ENCODE measurements at places on chromosomes 7 and 10.

- DNase-seq = no peak
These were observed 45.5 kb upstream of the C10orf71 start for GRCh38 chr10:49253340-49253906.

- DNase-seq = no peak
These were observed 162.6 kb downstream of the FAM107B start for GRCh38 chr10:14611968-14612693.

DNA sequence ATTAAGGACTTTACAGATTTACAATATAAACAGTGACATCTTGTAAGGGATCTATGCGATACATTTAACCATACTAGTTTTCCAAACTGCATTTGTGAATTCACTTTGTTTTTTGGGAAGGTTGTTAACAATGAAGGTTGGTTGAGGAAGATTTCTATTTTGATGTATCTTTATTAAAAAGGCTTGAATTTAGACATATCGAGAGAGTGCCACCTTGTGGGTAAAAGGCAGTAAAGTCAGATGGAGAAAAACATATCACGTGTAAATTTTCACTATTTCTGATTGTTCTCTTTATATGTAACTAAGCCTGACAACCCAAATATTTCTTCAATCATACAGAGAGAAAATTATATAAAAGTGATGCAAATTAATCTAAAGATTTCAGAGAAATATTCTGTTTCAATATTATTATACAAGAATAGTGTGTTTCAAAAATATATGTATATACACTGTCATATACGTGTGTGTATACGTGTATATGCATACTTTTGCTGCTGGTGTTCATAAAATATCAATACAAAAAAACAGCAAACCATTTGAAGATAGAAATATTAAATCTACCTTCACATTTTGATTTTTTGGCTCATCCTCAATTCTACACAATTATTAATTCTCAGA lies 988.6 kb downstream of the SORCS1 start:
- no peak for DNase-seq

GRCh38 chr10:101666083-101666482 lies 28.9 kb downstream of the FBXW4 start:
- no peak for DNase-seq

DNA sequence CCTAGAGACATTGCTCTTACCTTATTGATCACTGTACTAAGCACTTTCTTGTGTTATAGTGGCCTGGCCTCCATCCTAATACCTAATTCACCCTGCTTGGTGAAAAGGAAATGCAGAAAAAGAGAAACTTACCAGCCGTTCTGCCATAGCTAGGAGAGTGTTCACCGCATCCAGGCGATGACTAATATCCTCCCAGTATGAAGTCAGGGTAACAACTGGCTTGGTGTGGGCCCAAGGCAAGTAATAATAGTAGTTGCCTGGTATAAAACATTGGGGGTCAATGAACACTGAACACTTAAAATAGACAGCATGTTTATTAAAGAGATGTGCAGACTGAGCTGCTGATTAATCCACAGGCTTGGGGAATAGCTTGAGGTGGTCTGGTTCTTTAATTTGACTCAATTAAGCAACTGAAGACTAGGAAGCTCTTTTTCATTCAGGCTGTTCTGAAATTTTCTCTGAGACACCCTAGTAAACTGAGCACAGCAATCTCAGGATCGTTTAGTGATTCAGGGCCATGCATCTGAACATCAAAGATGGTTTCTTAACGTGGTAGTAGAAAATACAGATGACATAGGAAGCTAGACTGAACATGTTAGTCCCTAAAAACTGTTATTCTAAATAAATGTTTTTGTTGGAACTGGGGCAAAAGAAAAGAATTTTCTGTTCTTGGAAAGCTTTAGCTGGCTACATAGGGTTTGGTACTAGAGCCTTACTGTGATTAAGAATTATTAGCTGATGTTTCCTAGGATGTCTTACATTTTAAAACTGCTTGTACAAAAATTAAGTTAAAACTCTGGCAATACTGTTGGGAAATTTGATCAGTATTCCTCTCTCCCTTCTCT lies 102.2 kb downstream of the MYOF start:
- no peak for DNase-seq

DNA sequence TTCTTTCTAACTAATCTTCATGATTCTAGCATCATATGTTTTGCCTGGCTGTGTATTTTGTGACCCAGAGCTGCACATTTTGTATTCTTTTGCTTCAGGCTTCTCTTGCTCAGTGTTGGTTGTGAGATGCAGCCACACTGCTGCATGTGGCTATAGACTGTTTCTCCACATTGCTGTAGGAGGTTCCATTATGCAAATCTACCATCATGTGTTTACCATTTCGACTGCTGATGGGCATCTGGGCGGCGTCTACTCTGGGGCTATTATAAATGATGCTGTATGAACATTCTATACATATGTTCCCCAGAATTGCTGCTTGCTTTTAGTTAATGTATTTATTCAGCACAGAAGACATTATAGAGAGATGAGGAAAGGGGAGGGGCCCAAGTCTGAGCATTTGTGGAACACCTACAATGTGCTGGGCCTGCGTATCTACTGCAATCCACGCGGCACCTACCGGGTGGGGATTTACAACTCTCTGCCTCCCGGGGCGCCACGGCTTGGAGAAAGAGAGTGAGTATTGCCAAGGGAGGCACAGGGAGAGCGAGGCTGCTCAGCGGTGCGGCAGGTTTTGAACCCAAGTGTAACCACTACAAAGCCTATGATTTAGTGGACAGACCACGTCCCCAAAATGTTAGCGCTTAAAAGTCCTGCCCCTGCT lies 172.5 kb downstream of the PRKAG2 start:
- DNase-seq = no peak

GRCh38 chr10:79438021-79438698 lies 7.3 kb downstream of the ZCCHC24 start:
- peak; percentile 21 for DNase-seq

- DNase-seq = no peak
These were observed 138.1 kb upstream of the LAMB4 start for GRCh38 chr7:108268200-108268820.
